ENCODE measurements at places on chromosomes 4 and X.
A peak's percentile ranks its signal among the peaks of the same experiment; 100 is the strongest.

DNA sequence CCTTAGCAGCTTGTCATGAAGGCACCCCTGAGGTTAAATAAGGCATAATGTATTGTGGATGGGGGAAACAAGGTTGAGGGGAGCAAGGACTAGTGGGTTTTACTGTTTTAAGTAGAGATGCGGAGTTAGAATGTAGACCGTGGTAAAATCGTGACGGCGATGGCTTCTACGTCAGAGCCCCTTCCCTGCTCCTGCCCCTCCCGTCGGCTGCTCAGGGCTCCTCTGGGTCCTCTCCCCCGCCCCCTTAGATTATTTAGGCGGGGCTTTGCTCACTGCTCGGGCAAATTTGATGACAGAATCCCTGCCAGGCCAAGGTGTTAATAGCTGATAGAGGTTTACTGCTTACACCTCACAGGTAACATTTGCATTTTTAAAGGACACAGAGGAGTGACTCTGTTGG is 2.3 kb downstream of the FRMPD3 start:
- no peak for DNase-seq

- peak; percentile 61 for DNase-seq
Observed at GRCh38 chrX:47179221-47179927, 14.3 kb upstream of the UBA1 start.

- no peak for DNase-seq
Observed at GRCh38 chrX:19810006-19810774, 77.2 kb downstream of the SH3KBP1 start.

DNA sequence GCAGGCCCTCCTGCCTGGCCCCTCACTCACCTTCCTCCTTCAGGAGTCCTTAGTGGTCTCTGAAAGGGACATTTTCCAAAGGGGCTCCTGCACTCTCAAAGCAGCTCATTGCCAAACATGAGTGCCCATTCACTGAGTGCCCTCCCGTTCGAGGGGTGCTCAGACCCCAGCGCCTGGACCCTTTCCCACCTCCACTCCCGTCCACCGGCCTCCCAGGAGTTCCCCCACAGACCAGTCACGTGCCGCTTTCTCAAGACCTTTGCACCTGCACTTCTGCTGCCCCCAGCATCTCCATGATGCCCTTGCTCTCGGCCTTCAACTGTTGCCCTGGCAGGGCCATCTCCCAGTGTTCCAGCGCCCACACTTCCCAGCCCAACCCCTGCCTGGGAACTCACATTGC is 89.5 kb downstream of the ADRA2C start:
- DNase-seq, result no peak

- DNase-seq, result no peak
Observed at GRCh38 chr4:48332661-48333060, 8.7 kb upstream of the SLAIN2 start.

GRCh38 chr4:88244056-88244455 is 40.3 kb downstream of the PPM1K start:
- DNase-seq, result no peak

- no peak for DNase-seq
Observed at GRCh38 chr4:177802661-177803060, 360.4 kb upstream of the AGA start.

- no peak for DNase-seq
Observed at GRCh38 chrX:20664131-20664530, 397.4 kb upstream of the RPS6KA3 start.

DNA sequence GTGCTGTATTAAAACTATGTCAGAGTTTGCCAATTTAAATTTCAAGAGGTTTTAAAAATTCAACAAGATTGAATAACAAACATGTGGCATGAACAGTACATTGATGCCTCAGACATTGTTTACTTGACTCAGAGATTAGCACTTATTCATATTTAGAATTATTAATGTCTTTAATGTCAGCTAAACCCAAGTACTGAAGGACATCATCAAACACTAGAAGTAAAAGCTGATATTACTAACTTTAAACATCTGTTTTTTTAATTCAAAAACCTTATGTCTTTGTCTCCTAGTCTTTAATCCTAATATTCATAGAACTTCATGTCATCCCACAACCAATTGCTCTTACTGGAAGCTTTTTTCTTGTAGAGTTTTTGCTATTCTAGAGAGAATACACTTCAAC is 406.2 kb upstream of the PCDH7 start:
- no peak for DNase-seq

- peak; percentile 2 for DNase-seq
Observed at GRCh38 chr4:93828332-93828994, at the start of gene ATOH1. ATOH1 (plus strand) TSS chr4:93828753; CDS start chr4:93828927, 174 bp downstream.

- DNase-seq, result peak; percentile 79
Observed at GRCh38 chrX:133859860-133860259, 125.5 kb downstream of the GPC3 start.

GRCh38 chr4:17188547-17189400 is 290.3 kb upstream of the LDB2 start:
- DNase-seq, result no peak

GRCh38 chr4:117096886-117097285 is 11.5 kb upstream of the TRAM1L1 start:
- no peak for DNase-seq

GRCh38 chrX:6941041-6941440 is 206.5 kb upstream of the STS start:
- peak; percentile 1 for DNase-seq

DNA sequence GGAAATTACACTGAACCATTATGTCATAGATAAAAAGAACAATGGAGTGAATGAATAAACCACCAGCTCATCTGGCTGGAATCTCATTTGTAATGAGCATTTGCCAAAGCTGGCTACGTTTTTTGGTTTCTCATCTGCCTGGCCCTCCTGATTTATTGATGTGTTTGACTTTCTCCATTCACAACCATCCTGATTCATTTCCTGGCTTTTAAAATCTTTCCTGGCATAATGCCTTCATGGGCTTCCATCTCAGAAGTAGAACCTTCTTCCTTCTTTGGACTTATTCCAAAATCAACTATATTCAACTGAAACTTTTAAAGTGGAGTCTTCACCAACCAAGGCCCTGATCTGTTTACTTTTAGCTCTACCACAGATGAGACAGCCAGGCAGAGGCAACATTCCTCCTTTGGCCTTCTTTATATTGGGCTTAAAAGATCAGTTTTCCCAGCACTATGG is 36.0 kb upstream of the ARSJ start:
- peak; percentile 99 for DNase-seq

- no peak for DNase-seq
Observed at GRCh38 chr4:15648600-15648999, 6.6 kb downstream of the FBXL5 start.

GRCh38 chrX:95056901-95057300 is 1382.9 kb downstream of the FAM133A start:
- DNase-seq, result peak; percentile 59
